ENCODE measurements at places on chromosomes 13 and 19.

DNA sequence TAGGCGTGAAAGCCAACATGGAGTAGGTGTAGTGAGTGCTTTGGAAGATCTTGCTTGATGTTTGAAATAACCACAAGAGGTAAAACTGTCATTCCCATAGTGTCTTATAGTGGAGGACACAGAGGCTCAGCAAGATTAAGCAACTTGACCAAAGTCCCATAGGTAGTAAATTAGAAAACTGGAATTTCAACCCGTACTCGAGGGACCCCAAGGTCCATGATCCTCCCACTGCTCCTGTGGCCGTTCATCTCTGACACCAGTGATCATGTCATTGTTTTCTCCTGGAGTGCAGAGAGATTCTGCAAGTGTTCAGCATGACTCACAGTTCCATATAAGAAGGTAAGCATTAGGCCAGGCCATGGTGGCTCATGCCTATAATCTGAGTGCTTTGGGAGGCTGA lies 126.9 kb downstream of the FGF9 start:
- DNase-seq, result no peak

GRCh38 chr19:5253406-5254110 lies 87.1 kb downstream of the PTPRS start:
- no peak for DNase-seq

DNA sequence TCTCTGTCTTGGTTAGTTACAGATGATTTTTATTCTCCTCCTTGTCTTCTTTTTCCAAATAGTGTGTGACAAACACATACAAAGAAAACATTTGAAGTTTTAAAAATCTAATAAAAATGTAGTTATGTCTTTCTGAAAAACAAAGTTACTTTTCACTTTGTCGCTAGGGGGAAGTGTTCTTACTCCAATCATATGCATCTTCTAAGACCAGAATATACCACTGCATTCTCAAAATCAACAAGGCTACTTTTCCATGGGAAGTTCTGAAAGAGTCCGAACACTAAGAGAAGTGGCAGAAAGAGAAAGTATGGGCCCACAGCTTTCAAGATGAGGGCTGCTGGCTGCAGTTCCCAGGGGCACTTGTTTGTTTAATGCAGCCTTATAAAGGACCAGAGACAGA lies 208.9 kb downstream of the DCT start:
- no peak for DNase-seq

DNA sequence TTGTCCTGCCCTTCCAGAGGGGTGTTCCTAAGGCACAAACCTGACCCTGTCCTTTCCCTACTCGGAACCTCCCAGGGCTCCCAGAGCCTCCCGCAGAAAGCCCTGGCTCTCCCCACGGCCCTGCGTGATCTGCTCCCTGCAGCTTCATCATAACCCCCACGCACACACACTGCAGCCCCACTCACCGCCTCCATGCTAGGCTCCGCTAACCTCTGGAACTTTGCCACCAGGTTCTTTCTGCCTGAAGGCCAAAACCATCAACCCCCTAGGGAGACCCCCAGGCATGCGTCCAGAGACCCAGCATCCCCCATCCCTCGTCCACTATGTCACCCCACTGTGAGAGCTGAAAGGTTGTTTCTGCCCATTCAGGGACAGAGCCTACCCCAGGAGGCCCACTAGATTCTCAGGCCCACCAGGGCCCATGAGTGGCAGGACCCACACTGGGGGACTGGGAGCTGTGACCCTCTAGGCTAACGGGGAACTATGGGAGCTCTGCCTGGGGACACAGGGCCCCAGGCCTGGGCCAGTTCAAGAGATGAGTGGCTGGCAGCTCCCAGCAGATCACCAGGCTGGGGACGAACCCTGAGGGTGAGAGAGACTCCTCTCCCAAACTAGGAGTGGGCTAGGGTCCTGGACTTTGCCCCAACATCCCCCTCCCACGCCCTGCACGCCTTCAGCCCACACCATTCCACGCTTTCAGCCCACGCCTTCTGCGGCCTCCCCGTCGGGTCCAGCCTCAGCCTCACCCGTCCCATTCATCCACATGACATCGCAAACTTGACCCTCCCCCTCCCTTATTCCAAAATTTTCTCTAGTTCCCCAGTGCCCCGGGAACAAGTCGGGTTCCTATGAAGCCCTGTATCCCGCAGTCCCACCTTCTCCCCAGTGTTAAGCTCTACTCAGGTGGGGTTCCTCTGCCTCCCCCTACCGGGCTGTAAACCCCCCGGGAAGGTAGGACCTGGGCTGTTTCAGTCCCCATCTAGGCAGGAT lies 33.2 kb upstream of the PNMA8B start:
- DNase-seq, result no peak

DNA sequence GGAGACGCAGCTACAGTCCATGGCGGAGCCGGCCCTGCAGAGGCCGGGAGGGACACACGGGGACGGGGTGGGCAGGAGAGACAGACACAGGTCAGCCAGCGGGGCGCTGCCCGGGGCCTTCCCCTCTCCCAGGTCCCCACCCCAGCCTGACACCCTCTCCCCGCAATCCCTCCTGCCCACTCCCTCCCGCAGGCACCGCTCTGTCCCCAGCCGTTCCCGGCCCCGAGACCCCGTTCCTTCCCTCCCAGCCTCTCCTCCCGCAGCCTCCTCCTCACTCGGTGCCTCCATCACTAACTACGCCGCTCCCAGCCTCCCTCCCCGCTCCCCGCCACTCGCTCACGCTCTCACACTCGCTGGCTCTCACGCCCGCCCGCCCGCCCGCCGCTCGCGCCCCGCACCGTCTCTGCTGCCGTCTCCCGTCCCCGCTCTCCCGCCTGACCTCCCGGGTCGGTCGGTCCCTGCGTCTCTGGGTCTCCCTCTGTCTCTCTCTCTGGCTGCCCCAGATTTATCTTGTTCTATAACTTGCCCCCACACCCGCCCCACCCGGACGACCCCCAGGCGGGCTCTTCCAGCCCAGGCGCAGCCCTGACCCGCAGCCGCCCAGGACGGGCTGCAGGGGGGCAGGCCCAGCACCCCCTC lies 15.2 kb downstream of the ERFL start:
- DNase-seq, result no peak

- no peak for DNase-seq
Measured at GRCh38 chr13:49932066-49932465, 4.1 kb downstream of the SPRYD7 start.

GRCh38 chr19:13154241-13154778 lies 4.1 kb downstream of the IER2 start:
- DNase-seq, result peak; percentile 28

- DNase-seq, result no peak
Measured at GRCh38 chr13:78033509-78033908, 114.9 kb upstream of the EDNRB start.

DNA sequence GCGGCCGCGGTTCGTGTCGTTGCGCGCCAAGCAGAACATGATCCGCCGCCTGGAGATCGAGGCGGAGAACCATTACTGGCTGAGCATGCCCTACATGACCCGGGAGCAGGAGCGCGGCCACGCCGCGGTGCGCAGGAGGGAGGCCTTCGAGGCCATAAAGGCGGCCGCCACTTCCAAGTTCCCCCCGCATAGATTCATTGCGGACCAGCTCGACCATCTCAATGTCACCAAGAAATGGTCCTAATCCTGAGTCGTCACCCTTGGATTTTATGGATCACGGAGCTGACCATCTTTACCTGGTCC lies 475 bp downstream of the MRPL57 start:
- no peak for DNase-seq

- no peak for DNase-seq
Measured at GRCh38 chr13:58876473-58876872, 1244.9 kb downstream of the PCDH17 start.

- no peak for DNase-seq
Measured at GRCh38 chr13:109999659-110000533, 213.5 kb upstream of the IRS2 start.

- no peak for DNase-seq
Measured at GRCh38 chr13:46313024-46313423, 74.0 kb downstream of the RUBCNL start.

GRCh38 chr19:10269333-10270179 lies 1.4 kb upstream of the ICAM1 start:
- peak; percentile 84 for DNase-seq

DNA sequence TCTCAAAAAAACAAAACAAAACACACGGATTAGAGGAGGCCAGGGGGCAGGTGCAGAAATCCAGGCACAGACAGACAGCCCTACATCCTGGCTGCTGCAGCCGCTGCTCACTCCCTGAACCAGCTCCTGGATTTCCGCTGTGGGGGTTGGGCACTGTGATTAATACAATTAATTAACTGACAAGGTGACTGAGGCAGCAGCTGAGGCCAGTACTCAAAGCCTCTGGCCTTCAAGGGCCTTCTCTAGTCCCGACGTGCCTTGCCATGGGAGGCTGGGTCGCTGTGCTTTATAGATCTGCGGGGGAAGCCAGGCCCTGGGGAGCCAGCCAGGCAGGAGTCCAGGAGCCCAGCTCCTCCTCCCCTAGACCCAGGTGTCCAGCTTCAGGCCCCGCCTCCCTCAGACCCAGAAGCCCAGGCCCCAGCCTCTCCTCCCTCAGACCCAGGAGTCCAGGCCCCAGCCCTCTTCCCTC lies 4.6 kb downstream of the NECTIN2 start:
- no peak for DNase-seq

GRCh38 chr19:54352041-54352440 lies 12.7 kb downstream of the LAIR1 start:
- DNase-seq, result no peak

GRCh38 chr13:85700906-85701305 lies 98.3 kb downstream of the SLITRK6 start:
- no peak for DNase-seq

DNA sequence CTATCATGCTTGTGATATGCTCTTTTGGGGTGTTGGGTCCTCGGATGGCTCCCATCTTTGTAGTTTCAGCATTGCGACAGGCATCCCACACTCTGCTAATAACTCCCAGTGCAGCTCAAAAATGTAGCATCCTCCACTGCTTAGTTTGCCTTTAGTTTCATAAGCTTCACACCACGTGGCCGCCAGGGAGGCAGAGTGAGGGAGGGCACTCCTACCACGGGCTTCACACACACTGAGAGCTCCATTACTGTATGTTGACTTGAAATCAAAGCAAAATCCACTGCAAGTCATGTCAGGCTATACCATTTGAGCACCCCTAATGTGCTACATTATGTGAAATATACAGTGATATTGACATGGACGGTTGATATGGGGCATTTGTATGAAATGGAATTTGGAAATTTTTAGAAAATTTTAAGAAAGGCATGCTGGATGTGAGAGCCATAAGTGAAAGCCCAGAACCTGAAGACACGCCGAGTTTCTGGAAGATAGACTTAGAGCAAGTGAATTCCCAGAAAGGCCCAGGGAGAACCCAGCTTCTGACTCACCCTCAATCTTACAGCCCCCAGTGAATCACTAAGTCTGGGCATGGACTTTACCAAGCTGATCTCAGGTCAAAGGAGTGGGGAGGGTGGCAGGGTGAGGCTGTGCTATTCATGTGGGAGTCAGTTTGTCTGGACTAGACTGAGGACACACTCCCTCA lies 94.1 kb downstream of the HSPH1 start:
- DNase-seq, result no peak

Measured in central memory CD8-positive, alpha-beta T cell (primary cell).